Uterine smooth muscle cell (primary cell): ENCODE measurements at places on chromosomes 6 and 20. TPM values are rescaled to one million over a fixed set of nuclear protein-coding genes. Genes with fewer than 3 reads are reported as not detected.

The CD24 gene
- 0.66 and 1.2 TPM in 2 replicates for total RNA-seq

The C6orf89 gene
- 37.5 and 47.1 TPM in 2 replicates for total RNA-seq

The PXMP4 gene
- 5.1 and 6.5 TPM in 2 replicates for total RNA-seq

The SNHG17 gene
- total RNA-seq: 7.6 and 11.5 TPM in 2 replicates
